ENCODE measurements at places on chromosomes 1 and 21.

- DNase-seq, result no peak
Observed at GRCh38 chr1:155179112-155180031, 5.7 kb downstream of the TRIM46 start.

DNA sequence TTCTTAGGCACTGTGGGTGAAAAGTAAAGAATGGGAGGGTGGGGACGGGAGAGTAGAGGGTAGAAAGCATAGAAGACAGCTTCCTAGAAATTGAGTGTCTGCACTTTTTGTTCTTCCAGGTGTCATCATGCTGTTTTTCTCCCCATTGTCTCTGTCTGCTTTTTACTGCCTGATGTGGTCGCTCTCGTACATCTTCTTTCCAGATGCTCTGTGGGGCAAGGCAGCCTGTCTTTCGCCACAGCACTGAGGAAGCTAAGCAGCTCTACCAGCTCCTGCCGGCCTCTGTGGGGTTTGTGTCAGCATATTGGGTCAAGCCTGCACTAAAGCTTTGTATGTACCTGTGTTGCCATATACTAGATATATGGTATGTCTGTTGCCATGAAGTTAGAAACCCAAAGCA lies 13.2 kb downstream of the TMEM269 start:
- no peak for DNase-seq

- DNase-seq, result no peak
Observed at GRCh38 chr1:234562334-234562733, 47.6 kb downstream of the IRF2BP2 start.

- DNase-seq, result no peak
Observed at GRCh38 chr1:111770916-111771315, 15.2 kb downstream of the DDX20 start.

- DNase-seq, result no peak
Observed at GRCh38 chr1:15764269-15764764, 5.7 kb downstream of the FBLIM1 start.

DNA sequence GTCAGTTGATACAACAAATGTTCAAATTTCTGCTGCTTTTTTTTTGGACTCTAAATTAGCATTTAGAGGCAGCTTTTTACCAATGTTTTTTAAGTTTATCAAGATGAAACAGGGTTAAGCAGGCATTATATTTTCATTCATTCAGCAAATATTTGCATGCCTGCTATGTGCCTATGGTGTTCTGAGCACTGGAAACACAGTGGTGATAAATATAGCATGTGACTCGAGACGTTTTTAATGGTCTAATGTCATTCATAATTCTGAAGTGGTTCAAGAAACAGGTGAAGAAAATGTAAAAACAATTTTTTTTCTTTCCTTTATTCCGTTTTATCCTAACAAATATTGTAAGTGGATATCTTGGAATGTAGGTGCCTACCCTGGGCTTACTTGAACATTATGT lies 26.8 kb downstream of the NEK7 start:
- DNase-seq, result no peak

GRCh38 chr1:114219172-114219868 lies 65.7 kb upstream of the SYT6 start:
- no peak for DNase-seq

- DNase-seq, result no peak
Observed at GRCh38 chr1:25805863-25806225, 5.9 kb downstream of the SELENON start.

GRCh38 chr1:204268101-204268500 lies 54.3 kb upstream of the GOLT1A start:
- no peak for DNase-seq

- no peak for DNase-seq
Observed at GRCh38 chr21:27825035-27825434, 858.1 kb upstream of the ADAMTS5 start.

DNA sequence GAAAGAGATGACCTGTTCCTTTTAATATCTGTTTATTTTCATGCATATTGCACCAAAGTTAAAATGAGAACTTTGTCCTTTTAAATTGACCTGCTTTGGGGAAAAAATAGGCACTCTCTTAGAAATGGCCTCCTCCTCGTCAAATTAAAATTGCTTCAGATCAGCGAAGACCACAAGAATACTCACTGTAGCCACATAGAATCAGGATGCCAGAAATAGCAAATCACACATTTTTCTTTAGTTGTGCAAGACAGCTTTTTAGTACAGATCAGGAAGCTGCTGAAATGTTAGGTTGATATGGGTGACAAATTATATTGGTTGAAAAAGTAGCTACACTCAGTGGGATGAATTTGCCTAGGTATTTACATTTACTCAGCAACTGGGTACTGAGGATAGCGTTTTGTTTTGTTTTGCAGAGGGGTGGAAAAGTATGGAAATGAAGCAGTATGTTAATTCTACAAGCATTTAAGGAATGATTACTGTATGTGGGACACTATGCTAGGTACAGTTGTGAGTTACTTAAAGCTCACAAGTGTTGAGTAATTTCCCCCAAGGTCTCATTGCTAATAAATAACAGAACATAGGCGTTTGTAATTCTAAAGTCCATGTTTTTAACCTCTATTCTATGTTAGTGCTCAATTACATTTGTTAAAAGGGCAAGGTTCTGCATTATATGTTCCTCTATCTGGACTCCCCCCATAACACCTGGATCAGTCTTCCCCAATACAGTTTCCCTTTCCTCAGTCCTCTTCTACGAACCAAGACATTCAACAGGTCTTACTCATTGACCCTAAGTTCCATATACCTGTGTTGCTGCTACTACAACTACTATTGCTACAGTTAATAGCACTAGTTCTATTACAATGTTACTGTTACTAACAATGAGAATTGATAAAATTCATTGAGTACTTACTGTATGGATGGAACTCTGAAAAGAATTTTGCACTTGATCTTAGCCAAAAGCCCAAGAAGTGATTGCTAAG lies 99.4 kb upstream of the S1PR1 start:
- no peak for DNase-seq

DNA sequence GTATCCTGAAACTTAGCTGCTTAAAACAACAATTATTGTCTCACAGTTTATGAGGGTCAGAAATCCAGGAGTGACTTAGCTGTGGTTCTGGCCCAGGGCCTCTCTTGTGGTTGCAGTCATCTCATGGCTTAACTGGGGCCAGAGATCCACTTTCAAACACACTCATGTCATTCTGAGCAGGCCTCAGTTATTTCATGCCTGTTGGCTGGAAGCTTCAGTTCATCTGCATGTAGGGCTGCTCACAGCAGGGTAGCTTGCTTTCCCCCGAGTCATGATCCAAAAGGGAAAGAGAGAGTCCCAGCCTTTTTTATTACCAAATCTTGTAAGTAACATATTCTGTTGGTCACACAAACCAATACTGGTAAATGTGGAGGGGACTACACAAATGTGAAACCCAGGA lies 96.6 kb upstream of the B3GALT2 start:
- no peak for DNase-seq

DNA sequence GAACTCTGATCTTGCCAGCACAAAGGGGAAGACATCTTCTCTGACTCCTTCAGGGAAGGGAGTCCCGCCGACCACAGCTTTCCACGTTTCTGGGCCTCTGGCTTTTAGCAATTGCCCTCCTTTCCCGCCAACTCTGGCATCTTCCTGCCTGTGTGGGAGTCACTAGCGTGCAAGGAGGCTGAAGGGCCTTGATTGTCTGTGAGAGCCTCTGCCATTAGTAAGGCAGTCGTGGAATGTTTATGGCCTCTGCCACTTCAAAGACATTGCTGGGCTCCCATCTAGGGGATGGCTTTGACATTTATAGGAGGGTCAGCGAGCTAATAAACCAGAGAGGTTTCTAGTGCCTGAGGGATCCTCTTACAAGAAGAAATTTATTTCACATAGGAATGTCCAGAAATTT lies 14.3 kb upstream of the PROK1 start:
- no peak for DNase-seq

- no peak for DNase-seq
Observed at GRCh38 chr1:209900734-209901133, 37.3 kb upstream of the SYT14 start.

DNA sequence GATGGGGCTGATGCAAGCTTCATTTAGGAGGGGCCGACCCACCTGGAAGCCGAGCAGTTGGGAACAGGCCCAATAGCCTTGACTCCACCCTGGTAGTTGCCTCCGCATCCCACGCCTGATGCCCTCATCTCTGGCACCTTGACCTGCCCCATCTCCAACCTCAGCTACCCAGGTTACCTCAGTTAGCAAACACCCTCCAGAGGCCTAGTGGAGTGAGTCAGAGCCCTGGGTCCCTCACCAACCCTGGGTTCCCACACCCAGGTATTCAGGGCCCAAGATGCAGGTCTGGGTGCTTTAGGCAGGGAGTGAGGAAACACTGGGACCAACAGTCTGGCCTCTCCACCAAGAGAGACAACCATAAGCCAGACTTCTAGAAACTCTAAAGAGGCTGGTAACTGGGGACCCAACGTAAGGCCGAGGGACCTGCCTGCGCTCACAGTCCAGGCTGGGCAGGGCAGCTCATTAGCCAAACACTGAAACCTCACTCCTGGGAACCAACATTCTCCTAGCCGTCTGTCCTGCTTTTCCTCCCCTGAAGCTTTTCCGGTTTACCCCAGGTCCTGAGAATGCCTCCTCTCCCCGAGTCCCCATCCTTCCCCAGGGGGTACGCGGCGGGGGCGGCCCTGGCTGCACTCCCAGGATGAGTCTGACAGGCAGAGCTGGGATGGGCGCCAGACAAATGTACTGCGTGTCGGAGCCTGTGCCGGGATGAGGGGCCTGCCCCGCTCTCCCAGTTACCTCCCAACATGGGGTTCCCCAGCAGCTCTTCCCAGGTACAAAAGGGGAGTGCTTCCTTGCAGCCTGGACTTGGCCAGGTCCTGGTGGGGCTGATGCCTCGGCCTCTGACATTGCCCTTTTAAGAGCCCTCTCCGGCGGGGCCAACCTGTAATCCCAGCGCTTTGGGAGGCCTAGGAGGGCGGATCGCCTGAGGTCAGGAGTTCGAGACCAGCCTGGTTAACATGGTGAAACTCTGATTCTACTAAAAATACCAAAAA lies 8.9 kb upstream of the CELSR2 start:
- DNase-seq, result no peak

GRCh38 chr21:29296446-29296845 lies 2.3 kb upstream of the BACH1 start:
- no peak for DNase-seq

DNA sequence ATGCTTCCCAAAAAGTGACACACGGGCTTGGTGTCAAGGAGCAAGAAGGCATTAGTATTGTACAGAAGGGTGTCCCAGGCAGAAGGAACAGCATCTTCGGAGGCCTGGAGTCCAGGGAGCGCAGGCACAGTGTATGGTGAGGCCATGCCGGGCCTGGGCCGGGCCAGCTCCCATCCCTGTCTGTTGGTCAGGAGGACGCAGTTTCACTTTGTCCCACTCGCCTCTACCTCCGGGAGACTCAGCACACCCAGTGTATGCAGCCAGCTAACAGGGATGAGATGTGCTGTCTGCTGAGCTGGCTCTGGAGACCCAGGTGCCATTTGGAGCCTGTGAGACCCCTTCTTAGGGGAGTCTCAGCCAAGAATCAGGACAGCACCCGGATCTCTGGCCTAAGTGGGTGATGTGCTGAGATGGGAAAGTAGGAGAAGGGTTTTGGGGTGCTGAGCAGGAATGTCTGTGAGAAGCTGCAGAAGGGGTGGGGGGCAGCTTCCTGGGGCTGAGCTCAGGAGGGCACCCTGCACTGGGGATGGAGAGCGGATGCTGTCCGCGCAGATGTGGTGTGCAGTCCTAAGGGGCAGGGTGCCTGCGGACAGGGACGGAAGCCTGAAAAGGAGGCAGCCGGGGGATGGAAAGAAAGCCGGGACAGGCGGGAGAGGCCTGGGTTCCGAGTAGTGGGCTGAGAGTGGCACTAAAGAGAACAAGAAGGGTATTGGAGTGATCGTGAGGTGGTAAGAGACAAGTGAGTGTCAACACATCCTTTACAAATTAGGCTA lies 25.7 kb downstream of the DMRTB1 start:
- DNase-seq, result no peak

GRCh38 chr1:96236156-96236739 lies 485.3 kb upstream of the PTBP2 start:
- DNase-seq, result no peak

GRCh38 chr21:45257673-45258341 lies 29.9 kb downstream of the POFUT2 start:
- no peak for DNase-seq

GRCh38 chr1:157195521-157196244 lies 57.5 kb upstream of the ETV3 start:
- DNase-seq, result no peak

DNA sequence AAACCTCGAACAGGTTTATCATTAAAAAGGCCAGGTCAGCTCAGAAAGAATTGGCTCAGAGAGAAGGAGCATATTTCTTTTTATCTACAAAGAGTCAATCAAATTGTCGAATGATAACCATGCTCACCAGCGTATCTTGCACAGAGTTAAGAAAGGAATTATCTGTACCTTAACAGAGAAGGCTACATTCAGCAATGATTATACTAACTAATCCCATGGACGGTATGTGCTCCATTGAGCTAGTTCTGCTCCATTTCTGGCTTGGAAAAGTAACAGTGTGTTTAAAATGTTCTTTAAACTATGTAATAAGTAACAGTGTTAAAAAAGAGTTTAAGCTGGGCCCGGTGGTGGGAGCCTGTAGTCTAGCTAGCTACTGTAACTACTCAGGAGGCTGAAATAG lies 4.2 kb downstream of the UBR4 start:
- DNase-seq, result no peak

DNA sequence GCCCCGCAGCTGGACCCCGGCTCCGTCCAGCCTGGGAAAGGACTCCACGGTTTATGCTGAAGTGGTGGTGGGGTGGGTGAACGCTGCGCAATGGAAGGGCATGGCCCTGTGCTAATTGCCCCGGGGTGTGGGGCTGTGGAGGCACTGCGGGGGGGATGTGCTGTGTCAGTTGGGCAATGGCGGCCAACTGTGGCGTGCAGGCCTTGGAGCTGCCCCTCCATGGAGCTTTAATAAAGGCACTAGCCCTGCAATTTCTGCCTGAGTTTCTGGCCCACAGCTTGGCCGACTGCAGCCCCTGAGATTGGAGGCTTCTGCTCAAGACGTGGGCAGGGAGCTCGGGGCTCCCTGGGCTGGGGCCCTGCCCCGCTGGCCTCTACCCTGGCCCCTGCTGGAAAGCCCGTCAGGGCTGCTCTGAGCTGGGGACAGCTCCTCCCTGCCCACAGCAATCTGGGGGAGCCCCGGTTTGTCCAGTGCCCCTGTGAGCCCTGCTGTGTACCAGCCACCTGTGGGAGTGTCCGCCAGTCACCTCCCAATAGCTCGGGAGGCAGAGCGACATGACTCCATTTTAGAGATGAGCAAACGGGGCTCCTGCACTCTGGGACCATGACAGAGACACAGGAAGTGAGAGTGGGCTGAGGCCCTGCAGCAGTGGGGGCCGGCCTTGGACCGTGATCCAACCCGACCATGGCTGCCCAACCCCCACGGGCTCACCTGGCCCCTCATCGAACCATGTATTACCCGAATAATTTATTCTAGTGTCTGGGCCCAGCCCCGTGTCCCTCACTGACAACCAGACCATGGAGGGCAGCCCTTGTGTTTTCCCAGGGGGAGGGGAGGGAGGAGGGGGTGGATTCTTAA lies 8.7 kb upstream of the TNFRSF14 start:
- no peak for DNase-seq

GRCh38 chr1:32151319-32151787 lies 28.1 kb upstream of the TXLNA start:
- DNase-seq, result no peak

All from activated T-helper 1 cell treated with anti-CD3 and anti-CD28 coated beads, Interleukin-2, amount 50 U/mL, for 16 hours (primary cell).